ENCODE measurements at places on chromosomes 11 and 22. TPM values are rescaled to one million over a fixed set of nuclear protein-coding genes. Genes with fewer than 3 reads are reported as not detected.

DNA sequence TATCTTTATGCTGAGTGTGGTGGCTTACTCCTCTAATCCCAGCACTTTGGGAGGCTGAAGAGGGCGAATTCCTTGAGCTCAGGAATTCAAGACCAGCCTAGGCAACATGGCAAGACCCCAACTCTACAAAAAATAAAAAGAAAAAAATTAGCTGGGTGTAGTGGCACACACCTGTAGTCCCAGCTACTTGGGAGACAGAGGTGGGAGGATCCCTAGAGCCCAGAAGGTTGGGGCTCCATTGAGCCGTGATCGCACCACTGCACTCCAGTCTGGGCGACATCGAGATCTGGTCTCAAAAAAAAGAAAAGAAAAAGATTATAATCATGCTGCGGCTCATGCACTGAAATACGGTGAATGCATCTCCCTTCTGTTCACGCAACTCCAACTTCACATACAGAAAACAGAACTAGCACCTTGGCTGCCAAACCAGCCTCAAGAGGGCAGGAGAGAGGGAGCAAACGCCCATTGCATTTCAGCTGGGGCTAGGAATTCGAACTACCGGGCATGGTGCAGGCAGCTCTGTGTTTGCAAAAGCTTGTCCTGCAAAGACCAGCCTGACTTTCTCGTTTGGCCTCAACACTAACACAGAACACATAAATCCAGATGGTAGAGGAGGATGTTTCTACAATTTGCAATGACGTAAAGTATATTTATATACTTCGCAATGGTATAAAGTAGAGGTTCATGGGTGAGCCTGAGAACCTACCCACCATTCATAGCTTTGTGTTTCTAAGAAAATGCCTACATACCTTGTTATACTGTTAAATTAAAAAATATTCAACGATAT lies 6.3 kb upstream of the SYNGR1 start:
- no peak overlapping the region for H3K4me3 ChIP-seq
- DNase-seq, result peak; percentile 88
- H3K27me3 ChIP-seq, result peaks cover 39% of the 10 kb centered on the region
- no peak overlapping the region for H3K27ac ChIP-seq

- no peak for DNase-seq
- H3K4me3 ChIP-seq, result no peak overlapping the region
- no peaks in the 10 kb centered on the region for H3K36me3 ChIP-seq
- H3K27ac ChIP-seq, result no peak overlapping the region
- H3K27me3 ChIP-seq, result no peaks in the 10 kb centered on the region
- no peaks in the 10 kb centered on the region for H3K4me1 ChIP-seq
Measured at GRCh38 chr11:87454241-87454640, 416.5 kb downstream of the TMEM135 start.

DNA sequence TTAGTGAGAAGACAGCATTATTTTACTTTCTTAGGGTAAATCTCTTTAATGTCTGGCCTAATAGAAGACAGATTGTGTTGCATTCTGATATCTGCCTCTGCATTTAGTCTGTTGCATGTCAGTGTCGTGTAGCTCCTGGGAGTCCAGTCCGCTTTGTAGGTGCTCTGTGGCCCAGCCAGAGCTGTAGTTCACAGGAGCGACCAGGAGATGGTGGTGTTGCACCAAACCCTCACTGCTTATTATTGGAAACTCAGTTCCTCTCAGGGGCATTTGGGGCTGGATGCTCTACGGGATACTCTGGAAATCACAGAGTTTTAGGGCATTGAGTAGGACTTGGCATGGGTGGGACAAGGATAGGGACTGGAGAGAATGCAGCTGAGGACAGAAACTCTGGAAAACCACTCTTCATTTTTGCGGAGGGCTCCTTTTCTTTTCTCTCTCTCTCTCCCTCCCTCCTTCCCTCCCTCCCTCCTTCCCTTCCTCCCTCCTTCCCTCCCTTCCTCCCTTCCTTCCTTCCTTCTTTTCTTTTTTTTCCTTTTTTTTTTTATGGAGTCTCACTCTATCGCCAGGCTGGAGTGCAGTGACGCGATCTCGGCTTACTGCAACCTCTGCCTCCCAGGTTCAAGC lies 21.7 kb downstream of the MIAT start:
- H3K36me3 ChIP-seq, result peaks cover 42% of the 10 kb centered on the region
- peak; percentile 92 for DNase-seq
- H3K4me3 ChIP-seq, result no peak overlapping the region
- no peak overlapping the region for H3K27ac ChIP-seq

GRCh38 chr11:13367115-13367514 lies 89.5 kb downstream of the BMAL1 start:
- H3K4me1 ChIP-seq, result no peaks in the 10 kb centered on the region
- H3K4me3 ChIP-seq, result no peak overlapping the region
- no peaks in the 10 kb centered on the region for H3K27me3 ChIP-seq
- peaks cover 41% of the 10 kb centered on the region for H3K36me3 ChIP-seq
- no peak for DNase-seq

DNA sequence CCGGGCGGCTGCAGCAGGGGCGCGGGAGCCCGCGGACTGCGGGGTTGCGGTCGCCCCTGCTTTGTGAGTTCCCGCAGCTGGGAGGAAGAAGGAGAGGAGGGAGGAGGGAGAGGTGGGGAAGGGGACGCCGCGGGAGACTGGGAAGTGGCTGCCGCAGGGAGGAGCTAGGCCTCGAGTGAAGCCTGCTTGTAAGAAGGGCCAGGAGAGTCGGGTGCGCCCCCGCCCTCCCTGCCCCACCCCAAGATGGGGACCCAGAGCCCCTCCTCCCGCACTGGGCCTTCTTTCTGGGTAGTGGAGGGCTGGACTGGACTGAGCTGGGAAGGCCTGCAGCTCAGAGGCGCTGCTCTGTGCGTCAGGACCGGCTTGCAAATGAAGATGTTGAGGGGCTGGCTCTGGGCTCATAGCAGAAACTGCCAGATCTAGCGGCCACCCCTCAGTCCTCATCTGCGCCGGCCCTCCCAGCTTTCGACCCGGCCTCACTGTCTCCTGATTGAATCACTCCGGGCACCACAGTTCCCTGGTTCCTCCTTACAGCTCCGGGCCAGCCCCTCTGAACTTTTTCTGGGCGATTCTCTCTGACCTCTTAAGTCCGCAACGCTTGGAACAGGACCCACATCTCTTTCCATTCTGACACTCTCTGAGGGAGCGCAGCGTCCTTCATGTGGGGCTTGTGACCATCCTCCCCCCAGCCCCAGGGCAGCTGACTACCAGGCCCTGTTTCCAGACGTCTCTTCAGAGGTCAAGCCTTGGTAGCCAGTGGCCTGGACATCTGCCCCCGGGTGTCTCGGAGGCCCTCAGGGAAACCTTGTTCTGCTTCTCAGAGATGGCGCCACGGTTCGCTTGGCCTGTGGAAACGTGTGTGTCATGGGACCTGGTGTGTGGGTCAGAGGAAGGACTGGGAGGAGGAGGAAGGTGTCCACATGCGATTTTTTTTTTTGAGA lies 21.9 kb downstream of the SERPINH1 start:
- H3K4me1 ChIP-seq, result peaks cover 10% of the 10 kb centered on the region
- peaks cover 36% of the 10 kb centered on the region for H3K27me3 ChIP-seq

DNA sequence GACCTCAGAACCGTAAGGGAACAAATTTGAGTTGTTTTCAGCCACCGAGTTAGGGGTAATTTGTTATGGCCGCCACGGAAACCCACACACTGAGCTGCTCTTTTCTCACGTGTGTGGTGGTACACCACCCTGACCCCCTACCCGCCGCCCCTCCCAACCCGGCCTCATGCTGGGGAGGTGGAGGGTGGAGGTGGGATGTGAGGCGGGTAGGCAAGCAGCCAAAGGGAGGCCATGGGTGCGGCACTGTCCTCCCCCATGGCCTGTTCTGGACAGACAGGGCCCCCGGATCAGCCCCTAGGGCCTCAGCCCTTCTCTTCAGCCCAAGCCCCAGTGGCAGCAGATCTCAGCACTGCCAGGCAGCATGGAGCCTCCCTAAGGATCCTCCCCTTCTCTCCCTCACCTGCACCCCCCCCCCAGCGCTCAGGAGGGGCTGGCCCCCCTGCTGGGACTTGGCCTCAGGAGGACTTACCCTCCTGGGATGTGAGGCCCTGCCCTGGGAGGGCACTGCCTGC lies 7.9 kb downstream of the PRR5 start:
- no peak overlapping the region for H3K27ac ChIP-seq
- no peak for DNase-seq
- H3K4me1 ChIP-seq, result peaks cover 1% of the 10 kb centered on the region
- no peaks in the 10 kb centered on the region for H3K27me3 ChIP-seq

DNA sequence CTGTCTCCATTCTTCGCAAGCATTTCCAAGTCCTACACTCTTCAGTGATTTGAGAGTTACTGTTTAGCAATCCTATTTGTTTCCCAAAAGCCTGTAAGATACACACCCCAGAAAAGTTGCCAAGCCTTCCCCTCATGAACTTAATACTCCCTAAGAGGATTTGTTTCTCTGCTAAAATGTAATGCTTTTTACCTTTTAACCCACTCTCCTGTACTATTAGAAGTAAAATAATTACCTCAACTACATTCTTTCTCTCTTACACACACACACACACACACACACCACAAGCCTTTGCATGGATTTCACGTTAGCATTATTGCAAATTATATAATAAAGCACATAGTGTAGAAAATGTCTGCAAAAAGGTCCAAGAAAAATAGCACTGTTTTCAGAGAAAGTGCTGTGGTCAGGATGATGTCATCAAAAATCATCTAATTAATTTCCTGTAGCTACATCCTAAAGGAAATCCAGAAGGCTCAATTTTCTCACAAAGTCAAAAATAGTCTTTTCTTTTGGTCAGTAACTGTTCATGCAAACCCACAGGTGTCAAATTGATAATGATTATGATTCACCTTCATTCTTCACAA lies 364.1 kb upstream of the PITPNB start:
- no peak overlapping the region for H3K4me3 ChIP-seq
- DNase-seq, result no peak
- H3K27ac ChIP-seq, result no peak overlapping the region
- no peaks in the 10 kb centered on the region for H3K36me3 ChIP-seq

DNA sequence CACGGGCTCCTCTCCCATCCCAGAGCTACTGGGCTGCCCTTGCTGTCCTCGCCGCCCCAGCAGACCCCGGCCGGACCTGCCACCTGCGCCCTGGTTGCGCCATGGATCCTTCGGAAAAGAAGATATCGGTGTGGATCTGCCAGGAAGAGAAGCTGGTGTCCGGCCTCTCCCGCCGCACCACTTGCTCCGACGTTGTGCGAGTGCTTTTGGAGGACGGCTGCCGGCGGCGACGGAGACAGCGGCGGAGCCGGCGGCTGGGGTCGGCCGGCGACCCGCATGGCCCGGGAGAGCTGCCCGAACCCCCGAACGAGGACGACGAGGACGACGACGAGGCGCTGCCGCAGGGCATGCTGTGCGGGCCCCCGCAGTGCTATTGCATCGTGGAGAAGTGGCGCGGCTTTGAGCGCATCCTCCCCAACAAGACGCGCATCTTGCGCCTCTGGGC lies 382 bp downstream of the RASSF10 start:
- H3K36me3 ChIP-seq, result no peaks in the 10 kb centered on the region
- H3K4me3 ChIP-seq, result no peak overlapping the region
- peaks cover 64% of the 10 kb centered on the region for H3K27me3 ChIP-seq

DNA sequence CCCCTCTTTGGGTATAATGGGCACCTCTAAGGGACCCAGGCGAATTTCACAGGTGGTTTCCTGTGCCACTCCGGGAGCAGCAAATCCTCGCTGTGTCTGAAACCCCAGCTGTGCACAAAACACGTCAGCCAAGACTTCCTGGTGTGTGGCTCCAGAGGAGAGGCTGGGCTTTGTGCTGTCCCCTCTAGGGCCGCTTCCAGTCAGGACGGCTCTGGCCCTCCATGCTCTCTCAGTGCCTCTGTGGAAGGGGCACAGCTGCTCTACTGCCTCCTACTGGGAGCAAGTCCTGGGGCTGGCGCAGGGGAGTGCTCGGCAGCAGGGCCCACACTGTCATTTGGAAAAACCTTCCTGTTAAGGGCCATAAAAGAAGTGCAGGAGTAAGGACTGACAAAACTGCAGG lies 23.7 kb upstream of the ARFGAP3 start:
- H3K4me3 ChIP-seq, result no peak overlapping the region
- H3K27me3 ChIP-seq, result no peaks in the 10 kb centered on the region
- DNase-seq, result no peak
- peaks cover 6% of the 10 kb centered on the region for H3K36me3 ChIP-seq

The FAM180B gene
- 0.19 TPM for total RNA-seq

- no peaks in the 10 kb centered on the region for H3K36me3 ChIP-seq
- no peak for DNase-seq
- H3K27me3 ChIP-seq, result peaks cover 19% of the 10 kb centered on the region
- H3K27ac ChIP-seq, result no peak overlapping the region
Measured at GRCh38 chr22:50041361-50042065, 16.6 kb downstream of the TTLL8 start.

- no peak for DNase-seq
- no peaks in the 10 kb centered on the region for H3K36me3 ChIP-seq
- H3K4me3 ChIP-seq, result no peak overlapping the region
- peaks cover 4% of the 10 kb centered on the region for H3K27me3 ChIP-seq
- H3K27ac ChIP-seq, result no peak overlapping the region
- no peaks in the 10 kb centered on the region for H3K4me1 ChIP-seq
Measured at GRCh38 chr11:134999590-134999989, 587.5 kb upstream of the B3GAT1 start.

DNA sequence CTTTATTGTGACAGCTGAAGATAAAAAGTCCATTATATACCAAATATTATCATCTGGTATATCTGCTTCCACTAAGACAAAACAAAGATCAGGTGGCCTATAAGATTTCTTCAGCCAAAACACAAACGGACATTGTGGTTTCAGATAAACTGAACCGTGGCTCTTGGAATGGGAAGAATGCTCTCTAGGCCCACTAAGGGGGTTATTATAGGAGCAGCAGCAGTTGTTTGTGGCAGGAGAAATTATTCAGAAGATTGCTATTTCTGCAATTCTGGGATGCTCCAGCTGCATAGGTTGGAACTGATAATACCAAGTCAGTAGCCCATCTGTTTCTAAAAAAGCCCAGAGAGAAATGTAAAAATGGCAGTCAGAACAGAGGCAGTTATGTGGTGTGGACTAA lies 145.3 kb downstream of the NCAM1 start:
- no peaks in the 10 kb centered on the region for H3K4me1 ChIP-seq
- no peak overlapping the region for H3K4me3 ChIP-seq
- H3K27ac ChIP-seq, result no peak overlapping the region
- DNase-seq, result no peak
- H3K27me3 ChIP-seq, result peaks cover 4% of the 10 kb centered on the region

The POLA2 gene
- 77.4 TPM for total RNA-seq

DNA sequence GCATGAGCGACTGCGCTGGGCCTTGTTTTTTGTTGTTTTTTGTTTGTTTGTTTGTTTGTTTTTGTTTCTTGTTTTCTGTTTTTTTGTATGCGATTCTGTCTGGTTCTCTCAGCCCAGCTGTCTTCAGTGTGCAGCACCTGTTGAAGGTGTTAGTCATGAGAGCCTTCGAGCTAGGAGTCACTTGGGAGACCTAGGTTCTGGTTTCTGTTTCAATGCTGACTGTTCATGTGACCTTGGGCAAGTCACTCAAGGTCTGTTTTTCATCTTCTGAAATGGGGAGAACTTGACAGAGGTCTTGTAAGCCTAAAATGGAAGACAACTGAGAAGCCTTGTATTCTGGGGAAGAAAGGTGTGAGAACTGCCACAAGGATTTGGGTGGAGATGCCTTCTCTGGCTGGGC lies 1.8 kb downstream of the DCPS start:
- peak; percentile 77 for DNase-seq
- H3K36me3 ChIP-seq, result peaks cover 29% of the 10 kb centered on the region
- peaks cover 22% of the 10 kb centered on the region for H3K4me1 ChIP-seq
- peak overlapping the region; percentile 70 for H3K27ac ChIP-seq
- peak overlapping the region; percentile 76 for H3K4me3 ChIP-seq

- H3K36me3 ChIP-seq, result no peaks in the 10 kb centered on the region
- no peaks in the 10 kb centered on the region for H3K4me1 ChIP-seq
- no peak overlapping the region for H3K4me3 ChIP-seq
- no peak overlapping the region for H3K27ac ChIP-seq
Measured at GRCh38 chr22:19902245-19902715, 39.3 kb upstream of the COMT start.

All from activated CD4-positive, alpha-beta T cell treated with anti-CD3 and anti-CD28 coated beads, Interleukin-2, amount 10 ng/mL, durations not matched to agents 24 days and 14 days (primary cell).